ENCODE measurements at places on chromosomes 16 and 17.
A peak's percentile ranks its signal among the peaks of the same experiment; 100 is the strongest.

DNA sequence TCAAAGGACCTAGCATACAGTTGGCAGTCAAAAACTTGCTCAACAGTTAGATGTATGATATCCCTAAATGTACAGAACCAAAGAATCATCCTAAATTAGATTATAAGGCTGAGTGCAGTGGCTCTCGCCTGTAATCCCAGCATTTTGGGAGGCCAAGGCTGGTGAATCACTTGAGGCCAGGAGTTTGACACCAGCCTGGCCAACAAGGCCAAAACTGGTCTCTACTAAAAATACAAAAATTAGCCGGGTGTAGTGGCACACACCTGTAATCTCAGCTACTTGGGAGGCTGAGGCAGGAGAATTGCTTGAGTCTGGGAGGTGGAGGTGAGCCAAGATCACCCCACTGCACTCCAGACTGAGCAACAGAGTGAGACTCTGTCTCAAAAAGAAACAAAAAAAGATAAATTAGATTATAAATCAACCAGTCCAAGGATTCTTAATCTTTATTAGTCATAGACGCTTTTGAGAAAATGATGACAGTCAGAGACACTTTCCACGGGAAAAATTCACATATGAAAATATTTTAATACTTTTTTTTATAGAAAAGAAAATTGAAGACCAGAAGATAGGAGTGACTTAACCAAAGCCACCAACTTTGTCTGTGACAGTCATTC is 77.6 kb downstream of the MMD start:
- no peak for DNase-seq

GRCh38 chr17:66900126-66901010 is 64.1 kb upstream of the CACNG4 start:
- no peak for DNase-seq

- peak; percentile 13 for DNase-seq
These were observed 28.6 kb upstream of the NUDT16L1 start for GRCh38 chr16:4664538-4665418.

DNA sequence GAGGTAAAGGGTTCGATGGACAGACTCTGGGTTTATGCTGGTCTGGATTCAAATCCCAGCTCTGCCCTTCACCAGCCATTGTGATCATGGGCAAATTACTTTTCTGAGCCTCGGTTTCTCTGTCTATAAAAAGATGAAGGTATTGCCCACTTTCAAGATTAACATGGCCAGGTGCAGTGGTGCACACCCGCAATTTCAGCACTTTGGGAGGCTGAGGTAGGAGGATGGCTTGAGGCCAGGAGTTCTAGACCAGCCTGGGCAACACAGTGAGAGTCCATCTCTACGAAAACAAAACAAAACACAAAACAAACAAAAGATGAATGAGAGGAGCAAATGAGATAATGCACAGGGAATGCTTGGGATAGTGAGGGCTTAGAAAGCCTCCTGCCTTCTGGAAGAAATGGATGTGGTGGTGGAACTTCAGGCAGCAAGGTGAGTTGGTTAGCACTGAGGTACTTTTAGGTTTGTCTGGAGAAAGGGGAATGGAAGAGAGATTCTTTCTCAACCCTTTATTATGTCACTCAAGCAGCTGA is 8.5 kb downstream of the ADGRG3 start:
- no peak for DNase-seq

DNA sequence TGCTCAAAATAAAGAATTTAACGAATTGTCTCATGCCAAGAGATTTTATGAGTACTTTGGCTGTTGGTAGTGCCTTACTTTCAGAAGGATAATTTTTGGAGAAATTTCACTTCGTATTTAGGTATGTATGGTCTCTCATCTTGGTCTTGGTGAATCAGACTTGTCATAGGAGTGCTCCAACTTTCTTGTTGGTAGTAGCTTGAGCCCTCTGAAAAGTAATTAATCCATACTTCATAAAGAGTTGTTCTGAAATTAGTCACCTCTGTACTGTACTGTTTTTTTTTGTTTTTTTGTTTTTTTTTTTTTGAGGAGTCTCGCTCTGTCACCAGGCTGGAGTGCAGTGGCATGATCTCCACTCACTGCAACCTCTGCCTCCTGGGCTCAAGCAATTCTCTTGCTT is 11.6 kb downstream of the ZNRF1 start:
- no peak for DNase-seq

- DNase-seq, result no peak
These were observed 92.9 kb downstream of the PCTP start for GRCh38 chr17:55843785-55844184.
